ENCODE measurements at places on chromosomes 3 and 15. TPM values are rescaled to one million over a fixed set of nuclear protein-coding genes. Genes with fewer than 3 reads are reported as not detected.

The ARPP19 gene
- 220 TPM for total RNA-seq

DNA sequence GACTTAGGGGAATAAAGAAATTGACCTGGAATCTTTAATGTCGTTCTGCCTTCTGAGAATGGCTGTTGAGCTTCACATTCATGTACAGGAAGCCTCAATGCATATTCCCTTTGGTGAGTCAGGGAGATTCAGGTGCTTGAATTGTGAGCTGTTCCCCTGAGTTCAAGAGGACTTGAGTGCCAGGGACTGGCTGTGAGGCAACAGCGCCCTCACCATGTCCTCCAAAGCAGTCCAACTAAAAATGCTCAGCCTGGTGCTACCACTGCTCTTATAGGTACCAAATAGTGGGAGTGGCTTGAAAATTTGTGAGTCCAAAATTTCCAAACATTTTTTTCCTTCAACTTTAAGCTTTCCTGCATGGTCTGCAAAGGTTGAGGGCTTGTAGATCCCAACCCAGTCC, 54.1 kb downstream of the LEO1 start:
- H3K4me1 ChIP-seq, result no peaks in the 10 kb centered on the region
- no peak overlapping the region for H3K4me3 ChIP-seq
- DNase-seq, result peak; percentile 17
- H3K27me3 ChIP-seq, result peaks cover 3% of the 10 kb centered on the region
- no peak overlapping the region for H3K27ac ChIP-seq

- no peak for DNase-seq
- H3K27me3 ChIP-seq, result peaks cover 5% of the 10 kb centered on the region
- H3K4me3 ChIP-seq, result no peak overlapping the region
- H3K4me1 ChIP-seq, result no peaks in the 10 kb centered on the region
- no peak overlapping the region for H3K27ac ChIP-seq
These were observed 50.1 kb upstream of the GATM start for GRCh38 chr15:45428491-45428890.

The POMGNT2 gene
- 12.1 TPM for total RNA-seq
